ENCODE measurements at places on chromosomes 3 and 15.
A peak's percentile ranks its signal among the peaks of the same experiment; 100 is the strongest.

- no peak for DNase-seq
These were observed 17.2 kb downstream of the TSPAN3 start for GRCh38 chr15:77053709-77054108.

GRCh38 chr3:195692781-195693427 lies 27.9 kb upstream of the MUC20 start:
- no peak for DNase-seq

DNA sequence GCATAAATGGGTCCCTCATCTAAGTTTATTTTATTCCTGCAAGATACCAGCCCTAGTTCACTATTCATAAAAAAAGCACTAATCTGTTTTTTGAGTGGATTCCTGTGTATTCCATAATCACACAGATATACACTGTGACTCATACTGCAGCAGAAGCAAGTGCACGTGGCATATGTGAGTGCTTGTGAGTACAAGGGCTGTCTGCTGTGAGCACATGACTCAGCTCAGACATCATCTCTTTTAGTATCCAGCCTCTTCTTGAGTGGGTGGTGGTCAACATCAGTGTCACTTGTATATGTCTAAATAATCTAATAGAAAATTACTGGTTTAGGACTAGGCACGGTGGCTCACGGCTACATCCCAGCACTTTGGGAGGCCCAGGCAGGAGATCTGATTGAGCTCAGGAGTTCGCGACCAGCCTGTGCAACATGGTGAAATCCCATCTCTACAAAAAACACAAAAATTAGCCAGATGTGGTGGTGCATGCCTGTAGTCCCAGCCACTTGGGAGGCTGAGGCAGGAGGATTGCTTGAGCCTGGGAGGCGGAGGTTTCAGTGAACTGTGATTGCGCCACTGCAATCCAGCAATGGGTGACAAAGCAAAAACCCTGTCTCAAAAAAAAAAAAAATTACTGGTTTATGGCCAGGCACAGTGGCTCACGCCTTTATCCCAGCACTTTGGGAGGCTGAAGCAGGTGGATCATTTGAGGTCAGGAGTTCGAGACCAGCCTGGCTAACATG lies 49.8 kb downstream of the NIPA2 start:
- DNase-seq: peak; percentile 89

- DNase-seq: no peak
These were observed 31.7 kb downstream of the UQCC5 start for GRCh38 chr3:52568069-52568468.

DNA sequence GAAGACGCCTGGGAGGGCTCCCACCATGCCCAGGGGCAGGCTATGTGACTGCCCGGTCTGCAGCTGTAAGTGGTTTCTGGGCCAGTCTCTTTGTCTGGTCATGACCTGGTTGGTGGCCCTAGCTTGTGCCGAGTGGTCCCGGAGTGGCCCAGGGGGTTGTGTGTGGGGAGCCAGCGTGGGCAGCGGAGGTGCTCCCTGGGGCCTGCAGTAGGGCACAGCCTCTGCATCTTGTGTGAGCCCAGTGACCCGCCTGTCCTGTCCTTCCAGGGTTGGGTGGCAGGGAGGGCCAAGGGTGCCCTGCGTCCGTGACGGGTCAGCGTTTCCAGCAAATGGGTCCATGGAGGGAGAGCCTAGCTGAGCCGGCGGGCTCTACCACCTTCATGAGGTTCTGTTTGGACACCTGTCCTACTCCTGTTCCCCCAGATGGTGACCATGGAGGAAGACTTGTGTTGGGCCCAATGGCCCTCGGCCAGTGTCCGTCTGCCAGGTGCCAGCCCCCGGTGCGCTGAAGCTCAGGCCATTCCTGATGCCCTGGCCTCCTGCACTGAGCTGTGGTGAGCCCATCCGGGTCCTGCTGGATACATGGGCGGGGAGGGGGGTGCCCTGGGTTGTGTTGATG lies 215.4 kb downstream of the SNRPN start:
- no peak for DNase-seq

DNA sequence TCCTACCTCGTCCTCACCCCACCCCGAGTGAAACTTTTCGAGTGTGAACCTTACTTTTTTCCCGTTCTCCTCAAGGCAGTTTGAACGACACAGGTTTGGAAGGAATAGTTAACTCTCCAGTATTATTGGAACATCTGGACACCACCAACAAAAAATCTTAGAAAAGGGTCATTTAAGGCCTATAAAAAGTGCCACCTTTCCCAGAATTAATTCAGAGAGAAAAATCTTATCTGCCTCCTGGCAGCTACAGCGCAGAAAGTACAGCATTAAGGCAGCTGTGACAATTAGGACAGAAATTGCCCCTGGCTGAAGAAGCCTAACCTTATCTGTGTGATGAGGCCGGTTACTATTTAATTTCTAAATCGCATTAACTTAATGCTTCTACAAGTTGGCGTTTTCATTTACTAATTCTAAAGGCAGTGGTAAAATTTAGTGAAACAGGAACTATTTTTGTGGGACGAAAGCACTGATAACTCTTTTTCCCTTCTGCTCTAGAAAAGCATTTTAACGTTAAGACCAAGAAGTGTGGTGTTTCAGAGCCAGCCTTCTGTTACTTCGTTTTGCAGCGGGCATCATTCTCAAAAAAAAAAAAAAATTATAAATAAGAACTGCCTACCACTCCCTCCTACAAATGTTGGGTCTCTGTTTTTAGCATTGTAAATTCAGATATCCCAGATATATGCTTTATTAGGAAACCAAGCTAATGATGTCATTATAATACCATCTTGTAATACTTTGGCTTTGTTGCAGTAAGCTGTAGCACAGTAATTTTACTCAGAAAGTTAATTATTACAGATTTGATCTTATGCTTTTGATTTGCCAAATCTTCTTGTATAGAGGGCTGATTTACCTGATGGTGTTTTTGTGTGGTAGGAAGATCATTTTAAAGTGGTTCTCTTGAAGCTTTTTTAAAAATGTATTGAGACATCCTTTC lies 1.4 kb downstream of the ATP11B start:
- DNase-seq: peak; percentile 6

DNA sequence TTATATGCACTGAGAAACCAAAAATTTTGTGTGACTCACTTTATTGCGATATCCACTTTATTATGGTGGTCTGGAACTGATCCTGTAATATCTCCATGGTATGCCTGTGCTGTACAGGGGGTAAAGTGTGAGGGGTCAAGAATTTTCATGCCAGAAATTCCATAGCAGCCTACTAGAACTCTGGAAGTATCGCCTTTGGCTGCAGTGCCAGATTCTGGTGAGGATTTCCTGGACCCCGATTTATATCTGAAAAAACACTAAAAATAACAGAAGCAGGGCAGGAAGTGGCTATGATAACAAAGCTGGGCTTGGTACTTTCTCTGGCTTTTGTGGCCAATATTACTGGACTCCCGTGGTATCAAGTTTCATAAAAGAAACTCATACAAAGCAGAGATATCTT lies 36.4 kb downstream of the CCDC80 start:
- peak; percentile 95 for DNase-seq
